Metanephros (tissue), 2 donors: ENCODE measurements at places on chromosomes 16 and 17. TPM values are rescaled to one million over a fixed set of nuclear protein-coding genes. Genes with fewer than 3 reads are reported as not detected.

NFE2L1 gene
- total RNA-seq = 164 TPM

ICAM2 gene
- total RNA-seq = 49.9 TPM

GNGT2 gene
- 0.41 TPM for total RNA-seq

CA7 gene
- total RNA-seq = 0.12 TPM

UMOD gene
- total RNA-seq = 637 TPM

PMP22 gene
- total RNA-seq = 76.2 TPM

DCUN1D3 gene
- total RNA-seq = 12.1 TPM

PRR15L gene
- 14.5 TPM for total RNA-seq
